Tibial nerve (tissue), 4 donors: ENCODE measurements at places on chromosomes 1 and 21. TPM values are rescaled to one million over a fixed set of nuclear protein-coding genes. Genes with fewer than 3 reads are reported as not detected.

Gene SELP
- total RNA-seq: 18.2 TPM

Gene LAX1
- total RNA-seq: 0.90 TPM

Gene OR10X1
- total RNA-seq: not detected

Gene SELENBP1
- 65.7 TPM for total RNA-seq

Gene MTARC1
- total RNA-seq: 37.8 TPM
